ENCODE measurements at places on chromosomes 4 and X. TPM values are rescaled to one million over a fixed set of nuclear protein-coding genes. Genes with fewer than 3 reads are reported as not detected.

- peak; percentile 63 for DNase-seq
Measured at GRCh38 chr4:26372525-26373172, 51.8 kb downstream of the RBPJ start.

GRCh38 chr4:67696061-67696460 is 4.9 kb downstream of the UBA6 start:
- no peak for DNase-seq

DNA sequence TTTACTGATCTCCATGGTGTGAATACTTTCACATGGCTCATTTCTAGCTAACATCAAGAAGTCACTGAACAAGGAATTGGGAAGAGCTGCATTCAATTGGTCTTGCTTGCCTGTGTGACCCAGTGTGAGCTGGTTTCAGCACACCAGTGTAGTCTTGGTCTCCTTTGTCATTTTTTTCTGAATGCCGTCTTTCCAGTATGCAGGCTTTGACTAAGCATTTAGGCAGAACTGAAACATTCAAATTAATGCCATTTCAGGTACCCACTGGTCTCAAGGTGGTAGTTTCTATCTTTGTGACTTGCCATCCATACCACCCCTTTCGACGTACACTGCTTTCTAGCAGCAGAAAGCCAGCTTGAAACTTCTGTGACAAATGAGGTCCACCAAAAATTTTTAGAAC is 550.5 kb upstream of the BOD1L1 start:
- DNase-seq: no peak

Gene ZNF185
- total RNA-seq: 11.7 TPM

Gene GPAT3
- total RNA-seq: 5.1 TPM

All from cardiac muscle cell (in vitro differentiated cells and primary cell).